ENCODE measurements at places on chromosomes 6 and 20.
A peak's percentile ranks its signal among the peaks of the same experiment; 100 is the strongest.

DNA sequence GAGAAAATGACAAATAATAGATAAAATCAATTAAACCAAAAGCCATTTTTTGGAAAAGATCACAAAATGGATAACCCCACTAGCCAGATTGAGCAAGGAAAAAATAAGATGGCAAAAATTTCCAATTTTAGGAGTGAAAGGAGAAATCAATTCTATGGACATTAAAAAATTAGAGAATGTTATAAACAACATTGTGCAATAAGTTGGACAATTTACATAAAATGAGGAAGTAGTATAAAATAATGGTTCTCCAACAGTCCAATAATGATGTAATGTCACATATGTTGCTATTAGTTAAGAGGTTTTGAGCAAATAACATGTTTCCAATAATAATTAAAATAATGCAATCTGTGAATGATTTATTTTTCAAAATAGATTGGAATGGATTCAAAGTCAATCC is 3.1 kb upstream of the SNAP91 start:
- DNase-seq: no peak

- no peak for DNase-seq
Observed at GRCh38 chr20:44070139-44070900, 116.7 kb downstream of the JPH2 start.

DNA sequence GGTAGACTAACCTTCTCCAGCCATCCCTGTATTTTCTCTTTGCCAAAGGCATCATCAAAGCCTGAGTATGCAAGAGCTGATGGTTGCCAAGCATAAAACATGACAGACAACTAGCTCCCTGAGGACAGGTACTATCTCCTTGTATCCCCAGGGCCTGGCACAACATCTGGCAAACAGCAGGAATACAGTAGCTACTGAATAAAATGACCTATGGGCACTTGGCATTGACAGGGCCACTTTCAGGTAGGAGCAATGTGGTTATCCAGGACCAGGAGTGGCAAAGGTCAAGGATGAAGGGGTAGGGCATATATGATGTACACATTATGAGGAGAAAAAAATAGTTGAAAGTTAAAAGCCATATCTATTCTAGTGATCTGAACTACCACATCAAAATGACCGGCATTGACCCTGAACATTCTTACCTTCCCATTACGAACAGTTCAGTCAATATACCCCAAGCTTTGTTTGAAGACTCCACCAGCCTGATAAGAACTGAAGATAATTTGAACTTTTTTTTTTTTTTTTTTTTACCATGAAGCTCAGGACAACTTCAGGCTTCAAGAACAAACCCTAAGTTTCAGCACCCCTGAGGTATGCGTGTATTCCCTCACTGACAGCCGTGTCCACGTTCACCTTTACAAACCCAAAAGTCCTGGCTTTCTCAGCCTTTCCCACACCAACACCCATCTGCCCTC is 12.3 kb downstream of the ABHD12 start:
- DNase-seq: no peak

DNA sequence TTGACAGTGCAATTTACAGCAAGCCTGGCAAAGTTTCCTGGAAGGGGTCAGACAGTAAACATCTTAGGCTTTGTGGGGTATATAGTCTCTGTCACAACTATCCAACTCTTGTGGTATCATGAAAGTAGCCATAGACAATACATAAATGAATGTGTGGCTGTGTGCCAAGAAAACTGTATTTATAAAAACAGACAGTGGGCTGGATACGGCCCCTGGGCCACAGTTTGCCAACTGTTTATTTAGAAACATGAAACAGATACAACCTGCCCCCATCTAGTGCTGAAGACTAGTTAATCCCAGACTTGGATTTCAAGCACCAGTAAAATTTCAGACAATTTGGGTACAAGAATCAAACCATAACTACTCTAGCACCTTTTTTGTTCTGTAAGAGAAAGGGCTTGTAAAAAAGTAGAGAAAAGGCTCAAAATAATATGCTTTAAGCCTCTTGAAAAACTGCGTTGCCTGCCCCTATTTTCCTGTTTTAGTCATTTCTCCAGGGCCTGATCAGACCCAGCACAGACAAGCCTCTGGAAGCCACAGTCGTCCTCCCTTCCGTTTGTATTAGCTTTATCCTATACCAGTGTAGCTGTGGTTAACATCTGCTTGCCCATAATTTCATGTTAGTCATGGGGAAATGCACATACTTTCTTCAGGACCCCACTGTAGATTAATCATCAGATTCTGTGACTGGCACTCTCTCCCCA is 30.8 kb downstream of the JAG1 start:
- no peak for DNase-seq

- no peak for DNase-seq
Observed at GRCh38 chr6:24574809-24575208, 71.2 kb downstream of the KIAA0319 start.

GRCh38 chr6:57226221-57226620 is 4.1 kb upstream of the RAB23 start:
- DNase-seq: no peak

DNA sequence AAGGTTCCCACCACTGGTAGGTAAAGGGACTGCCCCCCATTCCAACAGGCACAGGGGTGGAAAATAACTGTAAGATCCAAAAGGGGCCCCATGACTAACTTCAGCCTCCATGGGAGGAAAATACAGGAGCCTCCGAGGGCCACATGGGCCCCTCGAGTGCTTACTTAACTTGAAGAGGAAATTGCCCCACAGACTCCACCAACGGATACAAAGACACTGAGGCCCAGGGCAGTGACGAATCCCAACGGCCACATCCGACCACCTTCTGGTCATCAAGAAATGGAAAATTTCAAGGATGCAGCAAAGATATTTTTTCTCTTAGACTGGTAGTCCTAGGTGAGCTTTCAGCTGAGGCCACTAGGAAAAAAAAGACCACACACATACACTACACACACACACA is 116.0 kb upstream of the MRPS10 start:
- no peak for DNase-seq

GRCh38 chr20:60214901-60215815 is 256.9 kb downstream of the CDH26 start:
- DNase-seq: no peak

GRCh38 chr6:12289933-12290820 is at the start of gene EDN1:
EDN1 (plus strand) TSS chr6:12290361; CDS start chr6:12290630, 269 bp downstream.
- DNase-seq: peak; percentile 94

GRCh38 chr20:4086771-4087687 is 71.7 kb upstream of the RNF24 start:
- DNase-seq: no peak

DNA sequence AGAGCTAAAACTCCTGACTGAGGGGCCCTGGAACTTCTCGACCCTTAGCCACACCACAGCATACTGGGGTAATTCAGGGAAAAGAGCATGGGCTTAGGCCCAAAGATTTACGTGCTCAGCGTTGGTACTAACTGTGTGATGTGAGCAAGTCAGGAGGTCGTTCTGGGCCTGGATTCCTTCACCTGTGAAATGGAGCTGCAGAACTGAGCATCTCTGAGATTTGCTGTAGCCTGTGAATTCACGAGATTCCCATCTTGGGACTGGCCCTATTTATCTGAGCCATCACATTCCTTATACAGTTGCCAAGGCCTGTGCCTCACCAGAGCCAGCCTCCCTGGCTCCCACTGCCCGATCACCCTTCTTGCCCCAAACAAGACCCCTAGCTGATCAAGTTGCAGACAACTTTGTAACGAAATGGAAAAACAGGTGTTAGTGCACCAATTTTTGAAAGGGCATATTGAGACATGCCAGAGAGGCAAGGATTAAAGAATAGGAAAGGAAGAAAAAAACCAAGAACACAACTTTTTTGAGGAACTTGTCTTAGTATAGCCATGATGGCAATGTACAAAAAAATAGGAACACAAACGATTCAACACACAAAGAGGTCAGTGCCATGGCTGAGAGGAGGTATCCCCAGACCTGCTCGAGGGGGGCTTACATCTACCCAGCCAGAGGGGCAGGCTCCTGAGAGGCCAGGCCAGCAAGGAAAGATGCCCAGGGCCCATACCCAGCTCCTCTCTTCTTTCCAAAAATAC is 323.0 kb upstream of the JARID2 start:
- DNase-seq: no peak

DNA sequence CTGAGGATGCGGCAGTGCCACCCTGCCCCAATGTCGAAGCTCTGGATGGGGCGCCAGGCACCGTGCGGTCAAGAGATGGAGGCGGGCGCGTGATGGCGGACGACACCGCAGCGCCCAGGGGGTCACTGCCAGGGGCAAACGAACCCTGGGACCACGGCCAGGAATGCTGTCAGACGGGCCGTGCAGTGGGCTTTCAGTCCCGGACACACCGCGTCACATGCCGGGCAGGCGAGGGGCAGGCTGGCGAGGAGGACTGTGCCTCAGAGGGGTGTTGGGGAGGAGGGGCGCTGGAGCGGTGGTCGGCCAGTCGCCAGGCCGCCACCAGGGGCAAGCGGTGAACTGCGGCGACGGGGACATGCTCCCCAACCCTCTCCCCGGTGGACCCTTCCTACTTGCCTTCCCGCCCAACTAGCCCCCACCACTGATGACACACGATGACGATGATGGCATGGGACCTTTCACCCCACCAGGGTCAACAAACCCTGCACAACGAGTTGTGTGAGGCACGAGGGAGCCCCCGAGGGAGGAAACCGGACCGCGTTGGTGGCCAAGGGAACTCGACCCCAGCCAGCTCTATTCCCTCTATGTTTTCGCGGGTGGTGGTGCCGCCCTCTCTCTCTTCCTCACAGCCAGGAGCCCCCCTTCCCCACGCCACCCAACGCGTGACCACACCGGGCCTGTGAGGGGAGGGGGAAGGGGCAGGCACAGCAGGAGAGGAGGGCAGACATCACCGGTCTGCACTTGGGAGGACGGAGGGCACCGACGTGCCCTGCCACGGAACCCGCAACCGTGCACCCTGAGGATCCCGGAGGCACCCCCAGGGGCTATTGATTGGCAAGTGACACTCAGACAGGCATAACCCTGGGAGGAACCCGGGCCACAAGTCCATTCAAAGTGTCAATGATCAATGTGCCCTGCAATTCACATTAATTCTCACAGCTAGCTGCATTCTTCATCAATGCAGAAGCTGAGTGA is 1960.9 kb upstream of the DEFB115 start:
- no peak for DNase-seq

DNA sequence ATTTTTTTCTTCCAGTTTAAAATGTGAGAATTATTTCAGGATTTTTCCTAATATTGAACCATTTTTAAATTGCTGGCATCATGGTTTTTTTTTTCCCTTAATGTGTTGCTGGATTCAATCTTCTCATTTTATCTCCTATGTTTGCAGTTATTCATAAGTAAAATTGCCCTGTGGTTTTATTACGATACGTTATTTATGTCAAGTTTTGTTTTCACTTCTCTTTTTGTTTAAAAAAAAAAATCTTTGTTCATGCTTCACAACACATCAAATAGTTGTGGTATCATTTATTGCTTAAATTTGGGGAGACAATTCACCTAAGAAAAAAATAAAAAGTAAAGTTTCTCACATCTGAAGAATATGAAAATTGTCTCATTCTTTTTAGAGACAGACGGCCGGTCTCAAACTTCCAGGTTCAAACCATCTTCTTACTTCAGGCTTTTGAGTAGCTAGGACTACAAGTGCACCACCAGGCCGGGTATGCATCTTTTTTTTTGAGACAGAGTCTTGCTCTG is 239.3 kb upstream of the ID4 start:
- no peak for DNase-seq

GRCh38 chr20:63128956-63129355 is 87.0 kb downstream of the YTHDF1 start:
- DNase-seq: no peak

DNA sequence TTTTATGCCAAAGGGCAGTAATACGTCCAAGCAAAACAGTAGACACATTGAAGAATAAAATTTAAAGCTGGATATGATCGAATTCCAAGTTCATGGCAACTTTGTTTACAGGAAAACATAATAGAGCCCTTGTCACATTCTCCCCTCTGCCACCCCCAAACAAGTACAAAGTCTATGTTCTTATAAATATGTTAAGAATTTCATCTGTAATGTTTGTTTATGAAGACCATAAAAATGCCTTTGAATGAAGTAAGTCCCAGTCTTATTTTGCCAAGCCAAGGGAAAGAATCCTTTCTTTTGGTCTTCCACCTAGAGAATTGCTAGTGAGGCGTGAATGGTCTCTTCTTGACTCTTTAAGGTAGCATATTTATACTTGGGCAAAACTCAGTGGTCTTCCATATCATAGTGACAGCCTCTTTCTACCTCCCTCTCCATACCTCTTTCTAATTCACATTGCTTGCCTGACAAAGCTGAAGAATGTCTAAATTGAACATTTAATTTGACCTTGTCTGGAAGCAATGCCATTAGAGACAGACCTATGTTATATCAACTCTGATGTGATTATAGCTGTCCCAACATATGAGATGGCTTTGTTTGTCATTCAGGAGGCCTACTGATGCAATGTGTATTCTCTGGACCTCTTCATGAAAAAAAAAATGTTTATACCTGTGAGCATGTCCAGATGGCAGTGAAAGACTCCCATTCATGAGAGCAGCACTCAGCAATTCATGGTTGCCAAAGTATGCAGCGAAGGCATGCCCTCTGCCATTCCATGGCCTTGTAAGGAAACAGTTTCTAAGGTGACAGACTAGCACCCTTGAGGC is 70.6 kb upstream of the CCN2 start:
- no peak for DNase-seq

GRCh38 chr20:5770987-5771318 is 20.8 kb downstream of the SHLD1 start:
- no peak for DNase-seq

- DNase-seq: no peak
Observed at GRCh38 chr20:59774921-59775686, 158.3 kb downstream of the SYCP2 start.

GRCh38 chr20:16147916-16148315 is 425.3 kb downstream of the KIF16B start:
- no peak for DNase-seq

DNA sequence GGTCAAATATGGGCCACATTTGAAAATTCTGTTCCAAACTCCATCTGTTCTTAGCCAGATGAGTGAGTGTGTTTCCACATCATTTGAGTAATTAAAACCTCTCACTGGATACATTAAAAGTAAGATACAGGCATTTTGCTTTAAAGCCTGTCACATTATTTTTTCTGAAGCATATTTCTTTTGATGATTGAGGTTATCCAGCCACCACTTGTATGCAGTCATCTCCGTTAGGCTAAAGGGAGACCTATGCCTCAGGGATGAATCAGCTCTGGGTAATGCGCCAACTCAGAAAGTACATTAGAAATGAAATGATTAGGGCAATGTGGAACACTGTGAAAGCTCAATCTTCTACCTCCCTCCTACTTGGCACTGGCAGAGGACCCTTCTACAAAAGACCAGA is 90.7 kb downstream of the SNAP25 start:
- DNase-seq: no peak

DNA sequence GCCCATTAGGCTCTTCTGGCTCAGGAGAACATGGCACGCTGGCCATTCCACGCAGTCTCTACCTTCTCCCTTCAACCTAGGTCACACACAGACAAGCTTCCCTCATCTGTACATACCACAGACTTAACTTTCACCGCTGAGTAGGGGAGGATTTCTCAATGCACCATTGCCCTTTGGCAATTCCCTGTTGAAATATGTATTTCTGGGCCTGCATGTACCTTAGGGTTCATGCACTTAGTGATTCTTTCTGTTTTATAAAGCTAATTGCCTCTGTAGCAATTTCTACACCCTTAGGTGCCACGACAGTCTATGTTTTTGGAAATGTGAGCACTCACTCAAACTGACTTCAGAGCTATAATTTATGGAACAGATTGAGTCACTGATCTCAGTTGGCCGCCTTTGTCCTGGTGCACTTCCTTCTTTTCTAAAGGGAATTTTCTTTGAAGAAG is 253.8 kb upstream of the PRDM1 start:
- no peak for DNase-seq

All from GM23338 (cell line).